BJ (cell line): ENCODE measurements at places on chromosomes 1 and 21. TPM values are rescaled to one million over a fixed set of nuclear protein-coding genes. Genes with fewer than 3 reads are reported as not detected.

GRCh38 chr1:43304314-43304681 is 3.5 kb downstream of the TIE1 start:
- DNase-seq: no peak

CACNA1S gene
- polyA plus RNA-seq: not detected in 2 replicates

- DNase-seq: no peak
These were observed 19.9 kb downstream of the INSRR start for GRCh38 chr1:156838972-156839371.

GRCh38 chr1:89941110-89941766 is 53.7 kb upstream of the ZNF326 start:
- DNase-seq: no peak

OR2L13 gene
- polyA plus RNA-seq: not detected in 2 replicates

ASCL5 gene
- polyA plus RNA-seq: 0.06 TPM in 1 of 2 replicates, not detected in the other

GRCh38 chr1:200265881-200266280 is 144.0 kb downstream of the ZNF281 start:
- no peak for DNase-seq
